ENCODE measurements at places on chromosomes 7 and 10.

DNA sequence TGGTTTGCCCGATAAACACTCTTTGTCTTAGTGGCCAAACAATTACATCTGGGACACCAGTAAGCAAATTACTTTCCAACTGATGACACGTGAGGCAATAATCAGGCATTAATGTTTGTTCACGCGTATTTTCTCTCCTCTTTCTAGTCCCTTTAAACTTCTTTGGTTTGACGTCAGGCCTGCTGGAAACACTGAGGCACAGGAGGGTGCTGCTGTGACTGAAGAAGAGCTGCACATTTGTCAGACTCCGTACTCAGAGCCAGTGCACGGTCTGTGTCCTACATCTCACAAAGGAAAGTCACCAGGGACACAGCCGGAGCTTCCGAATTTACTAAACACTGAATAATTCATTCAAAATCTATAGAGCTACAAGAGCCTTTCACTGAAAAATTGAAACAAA, 57.6 kb upstream of the ANAPC16 start:
- DNase-seq, result no peak

GRCh38 chr10:44249490-44249889, 135.4 kb downstream of the CXCL12 start:
- no peak for DNase-seq

DNA sequence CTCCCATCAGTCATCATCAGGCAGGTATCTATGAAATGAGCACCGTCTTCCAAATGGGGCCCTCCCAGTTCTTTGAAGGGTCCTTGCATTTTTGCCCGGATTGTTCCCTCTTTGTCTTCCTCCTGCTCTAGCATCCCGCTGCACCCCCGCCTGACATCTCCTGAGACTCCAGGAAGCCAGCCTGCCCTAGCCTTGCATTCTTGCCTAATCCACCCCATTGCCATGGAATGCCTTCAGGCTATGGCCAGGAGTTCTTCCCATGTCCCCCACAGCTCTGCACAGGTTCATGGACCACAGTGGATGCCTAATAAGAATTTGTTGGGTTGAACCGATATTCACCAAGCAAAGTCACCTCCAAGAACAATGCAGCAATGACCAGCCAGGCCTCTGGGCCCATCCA, 62.1 kb downstream of the ZMIZ1 start:
- DNase-seq, result no peak

DNA sequence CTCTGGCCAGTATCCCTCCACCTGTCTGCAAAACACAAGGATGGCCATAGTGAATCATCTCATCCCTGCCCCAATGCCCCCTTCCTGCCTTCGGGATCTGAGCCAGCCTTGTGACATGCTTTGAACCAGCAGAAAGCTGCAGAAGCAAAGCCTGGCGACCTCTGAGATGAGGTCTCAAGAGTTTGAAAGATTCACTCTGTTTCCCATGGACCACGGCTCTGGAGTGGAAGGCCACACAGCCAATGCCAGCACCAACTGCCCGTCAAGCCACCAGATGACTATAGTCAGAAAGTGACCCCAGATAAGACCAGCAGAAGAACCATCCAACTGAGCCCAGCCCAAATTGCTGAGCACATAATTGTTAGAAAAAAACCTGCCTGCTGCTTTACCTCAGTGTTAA, 193.9 kb upstream of the PPP2R2D start:
- no peak for DNase-seq

- DNase-seq, result no peak
These were observed 75.8 kb downstream of the LSMEM1 start for GRCh38 chr7:112556633-112557032.

DNA sequence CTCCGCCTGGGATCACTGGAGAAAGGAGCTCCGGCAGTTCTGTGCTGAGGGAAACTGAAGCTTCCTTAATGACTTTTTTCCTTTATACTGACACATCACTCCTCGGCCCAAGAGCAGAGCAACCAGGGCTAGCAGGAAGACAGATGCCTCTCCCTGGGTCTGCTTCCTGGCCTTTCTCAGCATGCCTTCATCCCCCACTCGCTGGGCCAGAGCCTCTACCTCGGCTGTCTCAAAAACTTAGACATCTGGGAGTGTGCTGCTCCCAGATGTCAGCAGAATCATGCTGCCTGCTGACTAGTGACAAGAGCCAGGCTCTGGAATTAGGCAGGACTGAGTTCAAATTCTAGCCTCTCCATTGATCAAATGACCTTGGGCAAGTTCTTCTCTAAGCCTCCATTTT, 24.4 kb upstream of the LRRC4 start:
- no peak for DNase-seq

DNA sequence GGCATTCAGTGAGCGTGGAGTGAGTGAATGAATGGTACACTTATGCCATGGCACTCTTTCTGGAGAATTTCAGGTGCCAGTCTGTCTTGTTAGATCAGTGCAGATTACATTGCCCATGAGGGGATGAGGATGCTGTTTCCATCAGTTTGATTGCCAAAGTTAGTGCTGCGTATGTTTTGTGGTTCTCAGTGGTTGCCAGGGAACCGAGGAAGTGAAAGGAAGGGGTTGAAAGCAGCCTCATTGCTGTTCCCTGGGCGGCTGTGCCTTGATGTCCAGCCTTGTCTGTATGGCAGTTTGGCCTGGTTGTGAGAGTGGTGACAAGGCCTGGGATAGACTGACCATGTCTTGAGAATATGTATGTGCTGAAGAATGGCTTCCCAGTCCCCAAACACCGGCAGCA, 30.2 kb downstream of the WBP1L start:
- DNase-seq, result no peak

GRCh38 chr7:129169171-129169671, 19.2 kb upstream of the SMO start:
- no peak for DNase-seq

DNA sequence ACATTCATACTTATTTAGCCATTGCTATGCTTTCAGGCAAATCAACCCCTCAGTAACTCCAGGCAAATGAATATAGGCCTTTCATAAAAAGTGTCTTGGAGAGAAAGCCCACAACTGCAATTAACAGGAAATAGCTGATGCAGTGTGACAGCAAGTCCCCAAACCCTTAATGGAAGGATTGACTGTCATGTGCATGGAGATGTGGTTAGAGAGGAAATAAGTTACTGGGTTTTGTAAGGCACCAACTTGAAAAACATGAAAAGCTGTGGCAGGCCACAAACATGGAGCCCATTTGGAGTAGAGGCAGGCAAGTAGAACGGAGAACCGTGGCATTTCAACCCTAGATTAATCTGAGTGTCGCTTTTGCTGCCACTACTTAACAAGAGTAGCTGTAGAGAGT, 549.4 kb upstream of the C7orf33 start:
- DNase-seq, result no peak

- DNase-seq, result no peak
These were observed 2.9 kb upstream of the RABGEF1 start for GRCh38 chr7:66737667-66738066.

- no peak for DNase-seq
These were observed 265.9 kb downstream of the SNX13 start for GRCh38 chr7:17674166-17674942.
